G401 (cell line): ENCODE measurements at places on chromosomes 1 and 21.

DNA sequence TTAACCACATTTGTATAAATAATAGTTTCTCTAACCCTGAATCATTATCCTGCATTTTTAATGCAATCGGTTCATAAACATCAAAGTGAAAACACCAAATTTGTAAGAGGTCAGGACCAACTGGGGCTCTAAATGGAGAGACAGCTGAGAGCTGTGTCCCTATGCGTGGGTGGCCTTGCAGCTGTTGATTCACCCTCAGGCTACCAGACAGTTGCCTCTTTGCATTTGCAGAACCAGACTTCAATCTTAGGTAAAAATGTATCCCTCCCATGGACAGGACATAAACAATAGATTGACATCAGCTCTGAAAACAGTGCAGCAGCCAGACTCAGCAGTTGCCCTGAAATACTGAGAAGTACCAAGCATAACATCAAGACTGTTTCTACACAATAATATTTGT, 8.8 kb upstream of the TGFB2 start:
- no peak for DNase-seq

GRCh38 chr1:212309967-212310366, 24.8 kb downstream of the PPP2R5A start:
- no peak for DNase-seq

DNA sequence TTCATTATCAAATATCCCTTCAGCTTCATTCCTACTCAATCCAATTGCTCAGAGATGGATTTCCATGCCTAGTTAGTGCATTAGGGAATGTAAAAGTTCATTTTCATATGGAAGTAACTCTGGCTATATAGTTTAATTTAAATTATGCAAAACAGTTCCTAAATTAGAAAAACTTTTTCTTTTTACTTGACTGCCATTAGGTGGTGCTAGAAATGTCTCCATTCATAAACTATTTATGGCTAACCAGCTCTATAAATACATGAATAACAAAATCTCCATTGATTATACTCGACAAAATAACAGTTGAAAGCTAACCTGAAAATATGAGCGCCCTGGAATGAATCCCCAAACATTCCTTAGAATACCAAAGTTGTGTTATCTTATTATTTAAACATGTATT, 311.4 kb downstream of the USH2A start:
- DNase-seq: no peak

DNA sequence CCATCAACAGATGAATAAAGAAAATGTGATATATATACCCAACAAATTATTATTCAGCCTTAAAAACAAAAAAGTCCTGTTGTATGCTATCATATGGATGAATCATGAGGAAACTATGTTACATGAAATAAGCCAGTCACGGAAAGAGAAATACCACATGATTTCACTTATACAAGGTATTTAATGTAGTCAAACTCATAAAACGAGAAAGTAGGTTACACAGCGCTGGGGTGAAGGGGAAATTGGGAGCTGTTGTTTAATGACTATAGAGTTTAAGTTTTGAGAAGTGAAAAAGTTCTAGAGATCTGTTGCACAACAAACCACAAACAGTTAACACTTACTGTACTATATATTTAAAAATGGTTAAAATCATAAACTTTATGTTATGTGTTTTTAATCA, 58.5 kb downstream of the SLC25A24 start:
- DNase-seq: no peak

DNA sequence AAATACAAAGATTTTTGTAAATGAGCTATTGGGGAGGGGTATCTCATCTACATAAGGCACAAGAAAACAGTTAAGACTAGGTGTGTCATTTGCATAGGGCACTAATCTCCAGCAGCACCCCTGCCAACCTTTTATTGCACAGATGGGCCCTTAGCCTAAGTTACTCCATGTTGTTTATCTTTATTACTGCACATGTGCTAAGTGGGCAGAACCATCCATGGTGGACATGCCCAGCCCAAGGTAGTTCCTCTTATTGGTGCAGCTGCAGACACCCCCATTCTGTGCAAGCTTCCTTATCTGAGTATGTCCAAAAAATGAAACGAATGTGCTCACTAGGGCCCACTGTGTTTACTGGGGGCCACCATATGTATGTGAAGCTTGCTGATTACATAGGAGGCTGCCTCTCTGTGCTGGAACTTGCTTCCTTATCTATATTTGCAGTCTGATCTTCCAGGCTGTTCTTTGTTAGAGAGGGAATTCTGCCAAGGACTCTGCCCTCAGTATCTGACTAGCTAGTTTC, 77.3 kb upstream of the NEK7 start:
- no peak for DNase-seq

DNA sequence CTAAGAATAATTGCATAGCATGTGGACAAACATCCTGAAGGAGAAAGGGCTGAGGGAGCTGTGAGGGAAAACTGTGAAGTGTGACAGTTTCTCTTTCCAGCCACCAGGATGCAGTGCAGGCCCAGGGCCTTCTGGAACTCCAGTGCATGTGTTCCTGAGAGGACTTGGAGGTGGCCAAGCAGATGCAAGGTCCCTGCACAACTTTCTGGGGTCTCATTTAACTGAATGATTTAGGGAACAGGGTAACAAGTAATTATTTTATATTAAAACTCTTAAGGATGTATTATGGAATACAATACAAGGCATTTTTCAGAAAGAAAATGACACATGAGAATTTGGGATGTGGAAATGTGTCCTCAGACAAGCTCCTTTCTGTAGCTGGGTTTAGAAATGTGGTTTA, 61.2 kb upstream of the MCOLN3 start:
- DNase-seq: peak; percentile 60

DNA sequence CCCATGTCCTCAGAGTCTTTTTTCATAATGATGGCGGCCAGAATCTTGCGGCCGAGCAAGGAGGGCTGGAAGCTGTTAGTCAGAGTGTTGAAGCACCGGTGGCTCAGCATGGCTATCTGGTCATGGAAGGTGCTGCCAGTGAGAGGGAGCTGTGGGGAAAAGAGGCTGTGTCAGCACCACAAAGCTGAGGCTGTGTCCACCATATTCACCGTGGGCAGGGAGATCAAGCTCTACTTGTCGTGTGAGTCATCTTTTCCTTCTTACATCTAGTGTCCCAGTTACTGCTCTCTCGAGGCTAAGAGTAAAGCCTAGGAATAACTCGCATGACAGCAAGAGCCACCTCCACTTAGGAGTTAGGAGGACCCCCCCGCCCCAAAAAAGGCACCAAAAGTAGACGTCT, 18.2 kb downstream of the ADAR start:
- no peak for DNase-seq

- no peak for DNase-seq
These were observed 252.5 kb upstream of the RGS18 start for GRCh38 chr1:191905781-191906180.

GRCh38 chr21:43269440-43269839, 100.6 kb downstream of the CRYAA start:
- no peak for DNase-seq

DNA sequence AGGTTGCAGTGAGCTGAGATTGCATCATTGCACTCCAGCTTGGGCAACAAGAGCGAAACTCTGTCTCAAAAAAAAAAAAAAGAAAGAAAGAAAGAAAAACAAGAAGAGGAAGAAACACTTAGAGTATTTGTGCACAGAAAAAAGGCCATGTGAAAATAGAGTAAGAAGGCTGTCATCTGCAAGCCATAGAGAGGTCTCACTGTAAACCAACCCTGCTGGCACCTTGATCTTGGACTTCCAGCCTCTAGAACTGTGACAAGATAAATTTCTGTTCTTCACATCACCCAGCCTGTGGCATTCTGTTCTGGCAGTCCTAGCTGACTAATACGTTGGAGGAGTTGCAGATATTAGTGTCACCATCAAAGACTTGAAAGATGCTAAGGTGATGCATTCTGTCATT, 12.1 kb upstream of the ZDHHC18 start:
- DNase-seq: no peak

GRCh38 chr1:88595355-88596002, 88.6 kb upstream of the PKN2 start:
- no peak for DNase-seq

DNA sequence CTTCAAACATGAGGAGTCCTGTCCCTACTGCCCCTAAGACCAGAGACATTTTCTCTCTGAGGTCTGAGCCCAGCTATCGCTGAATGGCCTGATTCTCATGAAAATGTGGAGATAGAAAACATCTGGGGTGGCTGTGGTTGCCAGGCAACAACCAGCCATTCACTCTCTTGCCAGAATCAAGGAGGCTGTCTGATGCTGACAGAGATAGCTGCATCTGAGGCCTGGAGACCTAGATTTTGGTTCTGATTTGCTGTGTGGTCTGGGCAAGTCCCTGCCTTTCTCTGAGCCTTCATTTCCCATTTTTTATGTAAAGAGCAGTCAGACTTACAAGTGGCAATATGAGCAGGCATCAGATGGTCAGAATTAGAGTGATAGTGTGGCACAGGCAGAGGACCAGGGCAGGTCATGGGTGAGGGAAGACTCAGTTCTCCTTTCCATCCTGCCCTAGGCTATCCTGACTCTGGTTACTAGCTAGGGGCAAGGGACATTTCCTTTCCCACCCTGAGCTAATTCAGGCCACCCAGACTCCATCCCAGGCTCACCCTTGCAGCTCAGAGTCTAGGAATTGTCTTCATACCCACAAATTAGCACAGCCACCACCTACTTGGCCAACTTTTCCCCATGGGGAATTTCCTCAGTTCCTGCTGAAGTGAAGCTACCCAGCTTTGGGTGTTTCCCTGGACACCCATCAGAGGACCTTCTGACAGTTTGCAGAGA, 20.0 kb upstream of the RNF19B start:
- DNase-seq: no peak

GRCh38 chr1:202856014-202856413, 32.9 kb downstream of the RABIF start:
- no peak for DNase-seq

DNA sequence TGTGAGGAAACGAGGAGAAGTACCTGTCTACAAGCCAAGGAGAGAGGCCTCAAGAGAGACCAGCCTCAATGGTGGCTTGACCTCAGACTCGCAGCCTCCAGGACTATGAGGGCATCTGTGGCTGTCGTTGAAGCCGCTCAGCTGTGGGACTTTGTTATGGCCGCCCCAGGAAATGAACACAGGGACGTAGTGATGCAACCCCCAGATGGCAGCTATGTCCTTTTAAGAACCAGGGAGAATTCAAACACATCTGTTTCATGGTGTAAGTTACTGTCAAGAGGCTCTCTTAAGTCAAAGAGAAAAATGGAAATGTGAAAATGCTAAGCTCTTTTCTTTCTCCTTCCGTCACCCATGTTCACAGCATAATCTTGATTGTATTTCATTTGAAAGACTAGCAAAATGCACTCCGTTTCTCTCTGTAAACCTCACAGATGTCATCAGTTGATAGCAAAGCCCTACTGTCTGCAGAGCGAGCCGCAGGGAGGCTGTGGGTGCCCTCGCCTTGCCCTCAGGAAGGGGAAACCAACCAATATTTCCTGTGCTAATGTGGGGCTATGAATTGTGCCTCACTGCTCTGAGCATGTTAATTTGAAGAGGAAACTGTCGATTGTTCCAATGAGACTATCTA, 21.3 kb downstream of the UBASH3A start:
- DNase-seq: no peak

- peak; percentile 60 for DNase-seq
These were observed 25.0 kb upstream of the LAPTM5 start for GRCh38 chr1:30782361-30783255.

GRCh38 chr1:20849100-20849499, 62.0 kb upstream of the HP1BP3 start:
- no peak for DNase-seq

DNA sequence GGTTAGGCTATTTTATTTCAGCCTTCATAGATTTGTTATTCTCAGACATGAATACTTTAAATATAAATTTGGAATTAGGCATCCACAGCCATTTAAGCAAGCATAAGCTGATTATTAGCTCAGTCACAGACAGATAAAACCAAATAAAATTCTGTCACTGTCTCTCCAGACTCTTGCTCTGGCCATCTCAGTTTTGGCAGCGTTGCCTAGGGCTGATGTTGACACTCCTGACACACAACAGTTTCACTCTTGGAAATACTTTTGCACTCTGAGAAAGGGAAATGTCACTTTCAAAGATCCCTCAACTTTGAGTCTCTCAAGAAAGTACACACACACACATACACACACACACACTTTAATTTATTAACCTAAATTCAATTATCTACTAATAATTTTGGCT, 372.7 kb downstream of the BRINP3 start:
- DNase-seq: no peak
